ENCODE measurements at places on chromosomes 2 and 18. TPM values are rescaled to one million over a fixed set of nuclear protein-coding genes. Genes with fewer than 3 reads are reported as not detected.

The MAT2A gene
- total RNA-seq = 107 TPM

DNA sequence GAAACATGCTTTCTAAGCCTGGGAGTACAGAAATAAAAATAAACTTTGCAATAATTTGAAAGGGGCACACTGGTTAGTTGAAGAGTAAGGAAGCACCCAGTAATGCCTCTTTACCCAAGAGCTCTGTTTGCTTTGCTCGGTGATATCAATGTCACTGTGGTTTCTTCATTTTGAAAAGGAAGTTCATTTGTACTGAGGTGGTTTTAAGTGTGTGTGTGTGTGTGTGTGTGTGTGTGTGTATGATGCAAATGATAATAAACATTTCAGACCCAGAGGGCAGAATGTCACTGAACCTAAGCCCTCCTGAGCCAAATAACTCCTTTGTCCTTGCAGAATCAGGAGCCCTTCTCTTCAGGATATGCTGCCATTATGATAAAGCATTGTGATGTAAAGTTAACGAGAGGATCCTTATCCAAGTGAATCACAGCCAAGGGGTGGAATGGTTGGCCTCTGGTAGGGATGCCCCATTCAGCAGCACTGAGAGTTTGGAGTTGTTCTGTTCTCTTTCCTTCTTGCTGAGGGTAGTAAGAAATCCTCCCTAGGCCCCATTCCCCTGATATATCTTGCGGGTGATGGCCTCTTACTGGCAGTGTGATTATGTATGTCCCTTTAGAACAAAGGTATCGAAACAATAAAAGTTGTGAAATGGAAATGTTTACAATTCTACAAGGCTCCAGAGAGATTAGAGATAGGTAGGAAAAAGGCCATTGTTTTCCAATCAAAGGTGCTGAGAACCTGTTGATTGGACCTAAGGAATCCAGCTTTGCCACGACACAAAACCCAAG is 7.6 kb downstream of the ITGA6 start:
- peak; percentile 47 for DNase-seq

The C2orf92 gene
- 7.1 TPM for total RNA-seq

The CLHC1 gene
- total RNA-seq = 2.2 TPM

DNA sequence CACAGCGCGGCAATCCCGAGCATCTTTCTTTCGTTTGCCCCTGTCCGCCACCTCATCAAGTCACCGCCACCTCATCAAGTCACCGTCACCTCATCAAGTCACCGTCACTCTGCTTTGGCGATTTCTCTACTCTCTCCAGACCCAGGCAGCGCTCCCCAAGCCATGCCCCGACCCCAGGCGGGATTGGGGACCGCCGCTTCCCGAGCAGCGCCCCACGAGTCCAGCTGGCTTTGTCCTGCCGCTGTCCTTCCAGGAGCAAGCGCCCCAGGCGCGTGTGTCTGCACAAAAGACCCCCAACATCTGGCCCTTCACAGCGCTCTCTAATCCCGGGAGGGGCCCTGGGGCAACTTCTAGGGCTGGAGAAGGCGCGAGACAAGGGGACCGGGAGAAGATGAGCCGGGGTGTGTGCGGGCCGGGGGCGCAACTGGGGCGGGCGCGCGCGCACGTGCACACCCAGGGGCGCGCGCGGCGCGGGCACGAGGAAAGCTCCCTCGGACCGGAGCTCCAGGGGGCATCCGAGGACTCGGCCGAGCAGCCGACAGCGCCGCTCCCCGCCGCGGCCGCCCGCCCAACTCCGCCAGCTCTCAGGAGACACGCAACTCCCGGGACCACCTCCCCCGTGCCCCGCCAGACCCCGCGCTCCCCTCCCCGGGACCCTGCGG is 633 bp upstream of the RNF152 start:
- peak; percentile 16 for DNase-seq

The EPHA4 gene
- 68.6 TPM for total RNA-seq

DNA sequence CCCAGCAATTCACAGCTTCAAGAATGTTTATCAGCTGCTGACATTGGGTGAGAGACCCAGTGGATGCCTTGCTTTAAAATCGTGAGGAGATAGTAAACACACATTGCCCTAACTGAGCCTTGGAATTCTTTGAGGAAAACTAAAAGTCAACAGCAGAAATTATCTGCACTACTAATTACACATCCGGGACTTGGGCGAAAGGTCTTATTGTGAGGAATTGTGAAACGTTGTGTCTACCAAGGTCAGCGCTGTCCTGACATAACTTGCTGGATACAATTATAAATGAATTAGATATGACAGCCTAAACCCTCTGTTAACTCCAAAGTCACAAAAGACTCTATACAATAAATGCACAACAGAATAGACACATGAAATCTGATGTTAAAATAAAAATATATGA is 121.4 kb downstream of the ST6GAL2 start:
- DNase-seq = no peak

- DNase-seq = no peak
Observed at GRCh38 chr18:52963481-52963880, 623.5 kb downstream of the DCC start.

The RAB11FIP5 gene
- 10.7 TPM for total RNA-seq

The TRIM43 gene
- not detected for total RNA-seq

The ZC3H8 gene
- total RNA-seq = 11.7 TPM

DNA sequence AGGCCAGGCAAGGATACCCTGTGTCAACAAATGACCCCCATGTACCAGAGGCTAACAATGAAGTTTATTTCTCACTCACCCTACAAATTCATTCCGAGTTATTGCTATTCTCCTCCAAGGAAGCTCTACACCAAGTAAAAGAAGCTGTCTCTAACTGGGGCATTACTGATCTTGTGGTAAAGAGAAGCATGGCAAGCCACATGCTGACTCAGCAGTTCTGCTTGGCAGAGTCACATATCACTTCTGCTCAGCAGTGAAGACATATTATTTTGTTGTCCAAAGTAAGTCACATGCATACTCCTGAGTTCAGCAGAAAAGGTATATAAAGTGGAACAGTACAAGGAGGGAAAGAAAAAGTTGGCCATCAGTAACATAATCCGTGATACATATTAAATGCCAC is 315.8 kb downstream of the GULP1 start:
- DNase-seq = no peak

GRCh38 chr18:76588601-76589226 is 93.7 kb upstream of the ZNF516 start:
- DNase-seq = no peak

DNA sequence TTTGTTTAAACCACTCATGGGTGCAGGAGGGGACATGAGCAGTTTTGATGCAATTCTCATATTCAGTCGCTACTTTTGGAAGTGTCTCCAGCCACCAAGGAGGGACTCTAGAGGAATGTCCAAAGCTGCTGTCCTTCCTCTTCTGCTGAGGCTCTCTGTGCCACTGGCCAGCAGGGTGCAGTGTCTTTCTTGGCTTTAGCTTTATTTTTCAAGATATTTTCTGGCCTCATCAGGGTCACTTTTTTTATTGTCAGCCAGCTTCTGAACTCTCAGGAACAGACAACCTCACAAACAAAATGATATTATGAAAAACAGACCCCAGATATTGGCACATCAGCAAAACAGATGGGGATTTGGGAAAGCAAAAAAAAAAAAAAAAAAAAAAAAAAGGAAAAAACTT is 289.3 kb upstream of the ZSWIM2 start:
- no peak for DNase-seq

DNA sequence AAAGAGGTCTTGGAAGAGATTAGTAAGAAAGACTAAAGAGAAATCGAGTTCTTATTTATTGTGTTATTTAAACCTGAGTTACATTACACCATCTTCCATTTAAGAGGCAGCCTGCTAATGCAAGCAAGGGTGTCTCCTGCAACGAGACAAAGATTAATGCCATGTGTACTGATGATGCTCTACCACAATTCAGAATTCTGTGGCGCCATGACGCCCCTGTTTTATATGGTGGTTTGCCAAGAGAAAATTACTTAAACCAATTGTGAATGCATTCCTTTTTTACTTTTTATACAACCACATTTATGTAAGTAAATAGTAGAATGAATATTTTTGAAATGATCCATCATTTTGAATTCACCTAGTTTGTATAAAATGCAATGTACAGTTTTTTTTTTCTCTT is 356.1 kb upstream of the ZEB2 start:
- DNase-seq = no peak

The REG1B gene
- total RNA-seq = not detected

The WNT10A gene
- 6.6 TPM for total RNA-seq

The MLPH gene
- not detected for total RNA-seq

GRCh38 chr18:79883461-79884293 is 67.8 kb downstream of the SLC66A2 start:
- no peak for DNase-seq

- DNase-seq = peak; percentile 13
Observed at GRCh38 chr2:207230261-207231105, 64.7 kb upstream of the KLF7 start.

GRCh38 chr2:39266916-39267434 is 23.2 kb upstream of the CDKL4 start:
- no peak for DNase-seq

DNA sequence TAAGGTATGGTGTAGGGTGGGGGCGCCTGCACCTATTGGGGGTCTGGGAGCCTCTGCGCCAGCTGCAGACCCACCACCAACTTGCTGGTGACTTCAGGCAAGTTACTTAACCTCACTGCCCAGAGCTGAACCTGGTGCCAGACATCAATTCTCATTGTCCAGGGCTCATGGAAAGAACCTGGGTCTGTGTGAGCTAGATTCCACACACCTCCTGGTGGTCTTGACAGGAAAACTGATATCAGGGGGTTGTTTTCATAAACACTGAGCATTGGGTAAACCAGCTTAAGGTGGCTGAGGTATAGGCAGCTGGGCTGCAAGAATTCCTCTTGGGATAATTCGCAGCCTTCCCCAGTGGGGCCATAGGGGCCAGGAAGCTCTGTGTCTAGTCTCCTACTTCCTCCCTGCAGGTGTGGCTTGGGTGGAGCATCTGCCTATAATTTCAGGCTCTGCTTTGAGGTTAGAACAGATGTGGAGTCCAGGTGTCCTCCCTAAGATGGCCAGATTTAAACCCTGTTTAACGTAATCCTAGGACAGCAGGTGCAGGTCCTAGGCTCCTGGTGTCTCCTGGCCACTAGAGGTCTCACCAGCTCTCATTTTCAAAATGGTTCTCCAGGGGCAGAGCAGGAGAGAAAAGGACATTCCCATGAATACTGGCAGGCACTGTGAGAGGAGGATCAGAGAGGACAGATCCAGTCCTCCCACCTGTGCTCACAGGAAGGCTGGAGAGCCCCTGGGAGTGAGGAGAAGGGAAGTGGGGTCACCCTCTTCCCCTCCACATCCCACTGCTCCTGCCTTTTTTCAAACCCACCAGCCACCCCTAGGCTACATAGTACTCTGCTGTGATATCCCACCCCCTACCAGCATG is 100.4 kb upstream of the SMAD2 start:
- no peak for DNase-seq

DNA sequence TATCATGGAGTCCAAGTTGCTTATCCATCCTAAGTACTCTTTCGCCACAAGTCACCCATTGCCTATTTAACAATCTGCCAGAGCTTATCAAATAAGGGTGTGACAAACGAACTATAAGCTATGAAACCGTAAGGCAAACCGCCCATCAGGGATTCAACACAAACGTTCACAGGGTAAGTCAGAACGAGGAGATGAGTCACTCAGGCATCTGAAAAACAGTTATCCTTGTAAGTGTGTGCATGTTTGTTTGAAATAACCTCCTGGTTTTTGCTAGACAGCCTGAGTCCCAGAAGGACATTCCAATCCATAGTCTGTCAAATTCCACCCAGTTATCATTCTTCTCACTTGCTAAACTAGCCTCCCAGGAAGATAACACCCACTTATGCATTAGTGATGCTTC is 299.1 kb downstream of the PAX3 start:
- DNase-seq = no peak

The PDE1A gene
- total RNA-seq = not detected

GRCh38 chr18:26309281-26309680 is 83.0 kb downstream of the TAF4B start:
- no peak for DNase-seq

DNA sequence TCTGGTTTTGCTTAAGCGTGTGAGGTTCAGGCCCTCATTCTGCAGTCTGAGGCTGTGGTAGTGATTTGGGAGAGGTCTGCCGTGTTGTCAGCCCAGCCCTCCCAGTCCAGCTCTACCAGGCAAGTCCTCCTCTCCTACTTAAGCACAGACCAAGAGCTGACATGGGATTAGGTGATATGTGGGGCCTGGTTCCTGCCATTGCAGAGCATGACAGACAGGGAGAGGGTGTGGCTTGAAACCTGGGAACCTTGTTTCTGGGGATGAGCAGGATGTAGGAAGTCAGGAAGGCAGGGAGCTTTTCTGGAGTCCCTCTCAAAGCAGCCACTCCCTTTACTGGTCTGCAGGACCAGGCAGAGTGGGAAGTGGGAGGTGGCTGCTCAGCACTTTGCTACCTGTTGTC is 38.6 kb downstream of the PTPRM start:
- no peak for DNase-seq

The PDCL3 gene
- total RNA-seq = 33.5 TPM

DNA sequence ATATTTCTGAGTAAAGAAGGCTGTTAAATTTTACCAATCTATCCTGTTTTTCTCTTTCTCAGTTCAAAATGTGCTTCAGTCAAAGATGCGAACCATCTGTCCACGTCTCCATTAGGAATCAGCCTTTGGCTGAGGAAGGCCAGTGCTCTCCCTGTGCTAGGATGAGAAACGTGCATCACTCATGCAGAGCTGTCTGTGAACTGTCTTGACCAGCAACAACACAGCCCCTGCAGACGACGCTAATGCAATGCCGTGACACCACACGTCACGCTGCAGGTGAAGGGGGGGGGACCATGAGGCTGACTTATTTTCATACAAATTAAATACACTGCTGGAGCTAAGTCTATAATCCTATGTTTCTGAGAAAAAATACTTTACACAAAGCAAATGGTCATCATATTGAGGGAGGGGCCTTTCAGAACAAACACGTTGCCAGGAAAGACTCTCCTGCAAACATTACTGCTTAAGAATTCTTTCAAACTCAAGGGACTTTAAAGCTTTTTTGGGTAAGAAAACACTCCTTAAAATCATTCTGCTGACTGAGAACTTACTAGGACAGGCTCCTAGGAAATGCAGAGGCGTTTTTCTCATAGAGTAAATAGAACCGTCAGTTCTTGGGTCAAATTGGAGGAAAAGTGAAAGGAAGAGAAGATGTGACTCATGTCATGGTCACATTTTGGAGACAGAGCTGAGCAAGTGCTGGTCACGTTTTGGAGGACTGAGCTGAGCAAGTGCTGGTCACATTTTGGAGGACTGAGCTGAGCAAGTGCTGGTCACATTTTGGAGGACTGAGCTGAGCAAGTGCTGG is 97.0 kb downstream of the MBP start:
- DNase-seq = no peak
